ENCODE measurements at places on chromosomes 6 and 20.

DNA sequence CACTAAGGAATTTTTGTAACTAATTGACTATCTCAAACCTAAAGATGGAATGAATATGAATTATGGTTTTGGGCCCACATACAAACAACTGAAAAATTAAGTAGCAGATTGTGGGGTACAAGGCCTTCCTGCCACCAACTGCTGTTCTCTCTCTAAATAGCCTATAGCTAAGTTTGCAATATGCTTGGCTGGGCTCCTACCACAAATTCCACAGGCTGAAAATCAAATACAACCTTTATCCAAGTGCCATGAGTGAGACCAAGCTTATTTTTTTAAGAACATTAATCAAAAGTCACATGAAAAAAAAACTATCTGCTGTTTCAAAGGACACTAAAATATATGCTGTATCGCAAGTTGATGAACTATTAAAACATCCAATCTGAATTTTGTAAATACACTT, 52.1 kb downstream of the TENT5A start:
- DNase-seq, result no peak

- DNase-seq, result no peak
Measured at GRCh38 chr6:136889271-136890193, 32.6 kb upstream of the SLC35D3 start.

- DNase-seq, result no peak
Measured at GRCh38 chr6:136483906-136484305, 66.3 kb downstream of the MAP7 start.

GRCh38 chr20:3628502-3629314, 34.5 kb downstream of the GFRA4 start:
- no peak for DNase-seq

DNA sequence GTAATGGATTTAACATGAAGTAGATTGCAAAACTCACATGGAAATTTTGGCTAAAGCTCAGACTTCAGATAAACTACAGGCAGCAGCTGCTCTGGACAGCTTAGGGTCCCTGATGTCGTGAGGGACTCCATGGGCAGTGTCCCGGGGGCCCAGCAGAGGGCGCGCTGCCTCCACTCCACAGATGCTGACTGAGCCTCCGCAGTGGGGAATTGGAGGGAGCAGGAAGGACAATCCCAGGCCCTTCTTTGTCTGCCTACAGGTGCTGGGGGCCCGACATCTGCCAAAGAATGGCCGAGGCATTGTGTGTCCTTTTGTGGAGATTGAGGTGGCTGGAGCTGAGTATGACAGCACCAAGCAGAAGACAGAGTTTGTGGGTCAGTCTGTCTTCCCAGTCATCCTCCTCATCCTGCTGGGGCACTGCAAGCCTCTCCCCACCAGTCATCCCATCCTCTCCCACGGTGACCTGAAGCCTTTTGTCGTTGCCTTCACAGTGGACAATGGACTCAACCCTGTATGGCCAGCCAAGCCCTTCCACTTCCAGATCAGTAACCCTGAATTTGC, 35.9 kb downstream of the PLCG1 start:
- DNase-seq, result peak; percentile 84

DNA sequence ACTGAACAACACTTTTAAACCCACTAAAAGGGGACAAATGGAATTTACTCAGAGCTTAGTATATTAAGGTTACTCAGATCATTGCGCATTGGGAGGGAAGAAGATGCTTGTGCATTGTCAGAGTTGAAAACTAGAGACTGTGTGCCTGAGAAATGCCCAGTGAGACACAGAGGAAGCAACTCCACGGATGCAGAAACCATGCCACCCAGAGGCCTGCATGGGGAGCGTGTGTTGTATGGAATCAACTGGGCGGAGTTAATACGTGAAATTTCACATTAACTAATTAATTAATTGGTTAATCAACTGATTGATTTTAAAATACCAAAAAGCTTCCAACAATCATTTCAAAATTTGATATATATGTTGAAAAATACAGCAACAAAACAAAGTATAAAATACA, 391.6 kb downstream of the PLCB1 start:
- no peak for DNase-seq

DNA sequence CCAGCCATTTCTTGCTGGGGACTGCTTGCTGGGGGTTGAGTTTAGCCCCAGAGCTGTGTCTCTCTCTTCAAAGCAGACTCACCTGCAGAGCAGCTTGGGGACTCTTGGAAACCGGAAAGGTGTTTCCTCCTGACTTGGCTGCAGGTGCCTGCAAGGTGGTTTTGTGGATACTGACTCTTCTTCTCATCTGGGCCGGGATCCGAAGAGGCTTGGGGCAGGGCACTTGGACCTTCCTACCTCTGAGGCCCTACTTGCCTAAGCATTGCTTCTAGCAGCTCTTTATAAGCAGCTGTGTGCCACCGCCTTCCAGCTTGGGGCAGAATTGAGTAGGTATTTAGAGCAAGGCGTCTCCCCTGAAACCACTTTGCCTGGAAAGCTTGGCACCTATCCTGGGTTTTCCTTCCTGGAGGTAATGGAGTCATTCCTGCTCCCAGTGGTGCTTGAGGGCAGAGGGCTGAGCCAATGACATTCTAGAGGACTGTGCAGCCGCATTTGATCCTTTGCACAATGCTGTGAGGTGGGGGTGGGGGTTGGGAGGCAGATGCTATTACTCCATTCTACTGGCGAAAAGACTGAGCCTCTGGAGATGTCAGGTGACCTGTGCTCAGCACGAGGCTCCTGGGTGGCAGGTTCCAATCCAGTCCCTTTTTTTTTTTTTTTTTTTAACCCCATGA, 3.4 kb upstream of the CTSZ start:
- DNase-seq, result no peak

- DNase-seq, result no peak
Measured at GRCh38 chr6:108608453-108609275, 47.9 kb downstream of the FOXO3 start.

DNA sequence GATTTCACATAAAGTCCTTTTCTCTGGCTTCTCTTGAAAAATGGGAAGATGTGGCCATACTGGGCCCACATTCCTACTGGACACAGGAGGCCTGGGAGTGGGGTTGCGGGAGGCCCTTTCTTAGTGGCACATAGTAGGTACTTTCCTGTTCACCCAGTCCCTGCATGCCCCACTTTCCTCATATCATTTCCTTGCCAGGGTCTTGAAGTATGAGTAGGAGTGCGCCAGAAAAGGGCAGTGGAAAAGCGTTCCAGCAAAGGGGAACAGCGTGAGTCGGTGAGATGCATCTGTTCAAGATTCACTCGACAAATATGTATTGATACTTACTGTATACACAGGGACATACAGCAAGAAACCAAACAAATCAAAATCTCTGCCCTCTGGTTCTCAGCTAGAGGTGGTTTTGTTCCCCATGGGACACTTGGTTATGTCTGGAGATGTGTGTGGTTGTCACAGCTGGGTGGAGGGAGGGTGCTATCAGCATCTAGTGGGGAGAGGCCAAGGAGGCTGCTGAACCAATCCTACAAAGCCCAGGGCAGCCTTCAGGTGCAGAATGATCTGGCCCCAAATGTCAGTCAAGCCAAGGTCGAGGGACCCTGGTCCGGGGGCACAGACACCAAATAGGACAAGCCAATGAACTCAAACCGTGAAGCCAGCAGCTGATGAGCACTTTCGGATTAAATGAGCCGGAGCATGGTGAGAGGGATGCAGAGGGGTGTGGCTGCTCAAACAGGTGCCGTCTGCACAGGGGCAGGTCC, 151.4 kb downstream of the CEBPB start:
- DNase-seq, result no peak

DNA sequence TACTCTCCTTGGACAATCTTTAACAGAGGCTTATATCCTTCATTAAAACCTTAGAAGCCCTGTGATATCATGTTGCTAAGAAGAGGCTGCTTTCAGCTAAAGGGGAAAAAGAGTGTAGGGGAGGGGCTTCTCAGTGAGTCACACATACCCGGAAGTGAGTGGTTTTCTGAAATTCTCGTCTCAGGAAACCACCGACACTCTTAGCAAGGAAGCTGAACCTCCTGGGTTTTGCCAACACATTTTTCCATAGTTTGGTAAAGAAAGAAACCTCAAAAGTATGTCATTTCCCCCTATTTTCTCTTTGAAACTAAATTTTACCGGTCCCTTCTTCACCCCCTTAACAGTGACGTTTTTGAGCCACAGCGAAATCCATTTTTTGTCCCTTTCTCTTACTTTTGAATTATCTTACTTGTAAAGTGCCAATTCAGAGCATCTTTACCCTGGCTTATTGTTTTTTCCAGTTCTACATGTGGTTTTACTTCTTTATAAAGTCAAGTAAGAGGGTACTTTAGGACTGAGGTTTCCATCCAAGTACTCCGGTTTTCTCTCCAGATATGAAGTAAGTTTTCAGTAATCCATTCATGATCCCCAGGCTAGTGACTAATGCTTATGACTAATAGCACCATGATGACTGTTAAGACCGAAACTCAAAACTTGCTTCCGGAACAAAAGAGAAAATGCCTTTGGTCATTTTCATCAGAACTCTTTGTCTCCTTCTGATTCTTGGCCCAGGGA, 219.3 kb downstream of the ARHGAP18 start:
- no peak for DNase-seq

DNA sequence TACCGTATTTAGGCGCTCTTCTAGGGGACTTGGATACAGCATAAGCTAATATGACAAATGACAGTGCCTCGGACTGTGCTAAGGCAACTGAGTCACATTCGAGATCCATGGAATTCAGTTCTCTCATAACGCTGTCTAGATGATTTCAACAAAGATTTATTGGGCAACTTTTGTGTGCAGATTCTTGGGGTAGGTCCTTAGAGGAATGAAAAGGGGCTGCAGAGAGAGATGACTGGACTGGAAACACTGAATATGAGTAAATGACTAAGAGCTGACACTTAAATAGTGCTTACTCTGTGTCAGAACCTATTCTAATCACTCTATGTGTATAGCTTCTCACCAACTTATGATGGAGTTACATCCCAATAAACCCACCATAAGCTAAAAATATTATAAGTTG, 36.4 kb upstream of the MARCKS start:
- no peak for DNase-seq

- no peak for DNase-seq
Measured at GRCh38 chr6:19691465-19692167, 145.6 kb upstream of the ID4 start.

GRCh38 chr6:6734479-6735465, 146.3 kb downstream of the LY86 start:
- DNase-seq, result no peak
